ENCODE measurements at places on chromosomes 3 and 15. TPM values are rescaled to one million over a fixed set of nuclear protein-coding genes. Genes with fewer than 3 reads are reported as not detected.

GRCh38 chr15:88932875-88933330 lies 19.7 kb upstream of the MFGE8 start:
- no peak overlapping the region for H3K27ac ChIP-seq
- H3K4me1 ChIP-seq: no peaks in the 10 kb centered on the region
- peaks cover 9% of the 10 kb centered on the region for H3K27me3 ChIP-seq

GRCh38 chr15:71237456-71238188 lies 122.4 kb downstream of the THSD4 start:
- H3K27me3 ChIP-seq: peaks cover 4% of the 10 kb centered on the region
- no peak overlapping the region for H3K4me3 ChIP-seq
- H3K36me3 ChIP-seq: no peaks in the 10 kb centered on the region
- no peak for DNase-seq
- no peak overlapping the region for H3K27ac ChIP-seq
- no peaks in the 10 kb centered on the region for H3K4me1 ChIP-seq

- no peak for DNase-seq
- H3K27ac ChIP-seq: no peak overlapping the region
- no peak overlapping the region for H3K4me3 ChIP-seq
- H3K36me3 ChIP-seq: no peaks in the 10 kb centered on the region
- no peaks in the 10 kb centered on the region for H3K27me3 ChIP-seq
Measured at GRCh38 chr15:45496658-45497057, 25.9 kb downstream of the SLC30A4 start.

ONECUT1 gene
- not detected for total RNA-seq

DNA sequence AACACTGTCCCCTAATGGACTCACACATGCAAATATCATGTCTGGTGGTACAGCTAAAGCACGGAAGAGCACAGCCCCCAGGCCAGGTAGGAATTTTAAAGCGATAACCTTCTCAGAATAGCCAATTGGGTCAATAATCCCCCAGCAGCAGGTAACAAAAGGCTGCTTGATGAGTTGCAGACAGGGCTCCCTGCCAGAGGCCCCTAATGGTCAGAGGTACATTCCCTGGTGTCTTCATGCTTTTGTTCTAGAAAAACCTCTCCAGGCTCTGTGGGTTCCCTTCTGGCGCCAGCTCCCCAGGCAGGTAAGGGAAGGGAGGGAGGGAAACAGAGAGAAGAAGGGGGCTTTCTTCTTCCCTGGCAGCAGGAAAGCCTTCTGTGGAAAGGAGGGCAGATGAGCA lies 43.4 kb upstream of the PRTG start:
- H3K27me3 ChIP-seq: peaks cover 6% of the 10 kb centered on the region
- DNase-seq: no peak
- H3K4me1 ChIP-seq: no peaks in the 10 kb centered on the region
- H3K27ac ChIP-seq: no peak overlapping the region
- H3K4me3 ChIP-seq: no peak overlapping the region
- no peaks in the 10 kb centered on the region for H3K36me3 ChIP-seq

MDFIC2 gene
- not detected for total RNA-seq

- H3K4me1 ChIP-seq: no peaks in the 10 kb centered on the region
- H3K36me3 ChIP-seq: no peaks in the 10 kb centered on the region
- peaks cover 15% of the 10 kb centered on the region for H3K27me3 ChIP-seq
- DNase-seq: no peak
- H3K27ac ChIP-seq: no peak overlapping the region
Measured at GRCh38 chr15:57479005-57479404, 102.7 kb downstream of the CGNL1 start.

PAK6 gene
- total RNA-seq: 0.73 TPM

DNA sequence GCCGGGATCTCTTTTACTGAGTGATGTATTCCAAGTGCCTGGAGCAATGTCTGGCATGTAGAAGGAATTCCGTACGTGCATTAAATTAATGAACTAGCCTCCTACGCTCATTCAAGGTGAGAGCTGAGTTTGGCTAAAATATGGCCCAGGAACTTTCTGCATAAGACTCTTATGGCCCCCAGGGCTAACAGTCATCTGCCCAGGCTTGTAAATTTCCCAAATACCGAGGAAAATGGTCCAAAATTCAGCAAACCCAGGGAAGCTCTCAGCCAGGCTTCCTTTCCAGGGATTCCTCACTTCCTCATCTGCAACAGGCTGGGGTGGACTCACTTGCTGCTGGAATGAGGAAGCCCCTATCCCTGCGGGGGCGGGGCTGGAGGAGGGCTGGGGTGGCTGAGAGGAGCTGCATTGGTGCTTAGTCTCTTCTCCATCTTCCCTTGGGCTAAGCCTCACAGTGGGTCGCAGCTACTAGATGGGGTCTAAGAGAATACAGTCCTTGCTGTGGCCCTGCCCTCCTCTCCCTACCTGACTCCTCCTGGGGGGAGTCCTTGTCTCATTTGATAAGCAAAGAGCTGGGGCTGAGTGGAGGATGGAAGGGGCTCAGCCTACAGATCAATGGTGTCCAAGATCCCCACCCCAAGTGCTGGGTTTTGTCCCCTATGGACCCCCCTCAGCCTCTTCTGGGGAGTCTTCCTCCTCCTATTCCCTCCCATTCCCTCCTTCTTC lies 28.5 kb upstream of the APOD start:
- H3K4me1 ChIP-seq: peaks cover 41% of the 10 kb centered on the region
- H3K4me3 ChIP-seq: no peak overlapping the region
- no peak overlapping the region for H3K27ac ChIP-seq
- no peaks in the 10 kb centered on the region for H3K27me3 ChIP-seq
- H3K36me3 ChIP-seq: peaks cover 3% of the 10 kb centered on the region

LMCD1 gene
- total RNA-seq: 3.8 TPM

MEX3B gene
- 0.82 TPM for total RNA-seq

GRCh38 chr3:134074790-134075567 lies 45.3 kb upstream of the SLCO2A1 start:
- H3K4me3 ChIP-seq: no peak overlapping the region
- peak; percentile 1 for DNase-seq
- no peak overlapping the region for H3K27ac ChIP-seq
- no peaks in the 10 kb centered on the region for H3K27me3 ChIP-seq
- H3K4me1 ChIP-seq: no peaks in the 10 kb centered on the region

GRCh38 chr3:124999317-124999716 lies 56.5 kb downstream of the HEG1 start:
- H3K4me1 ChIP-seq: peaks cover 14% of the 10 kb centered on the region
- no peak overlapping the region for H3K27ac ChIP-seq
- H3K36me3 ChIP-seq: peaks cover 21% of the 10 kb centered on the region
- no peak for DNase-seq
- H3K27me3 ChIP-seq: no peaks in the 10 kb centered on the region

DNA sequence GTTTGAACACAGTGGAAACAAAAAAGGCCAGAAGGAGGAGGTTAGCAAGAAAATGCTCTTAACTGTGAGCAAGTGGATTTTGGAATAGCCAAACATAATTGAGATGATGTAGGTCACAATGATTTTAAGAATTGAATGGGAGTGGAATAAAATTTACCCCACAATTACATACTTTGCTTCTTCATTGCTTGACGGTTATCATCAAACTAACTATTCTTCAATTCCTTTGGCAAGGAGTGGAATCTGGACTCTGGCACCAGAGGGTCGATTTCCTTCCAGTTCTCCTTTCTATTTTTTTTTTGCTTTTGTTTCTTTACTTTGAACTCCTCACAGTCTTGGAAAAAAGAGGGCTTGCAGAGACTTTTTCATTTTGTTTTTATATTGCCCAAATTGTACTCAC lies 634.5 kb upstream of the TGFBR2 start:
- no peak for DNase-seq
- no peak overlapping the region for H3K27ac ChIP-seq
- H3K36me3 ChIP-seq: no peaks in the 10 kb centered on the region
- no peaks in the 10 kb centered on the region for H3K4me1 ChIP-seq

CLEC3B gene
- not detected for total RNA-seq

DNA sequence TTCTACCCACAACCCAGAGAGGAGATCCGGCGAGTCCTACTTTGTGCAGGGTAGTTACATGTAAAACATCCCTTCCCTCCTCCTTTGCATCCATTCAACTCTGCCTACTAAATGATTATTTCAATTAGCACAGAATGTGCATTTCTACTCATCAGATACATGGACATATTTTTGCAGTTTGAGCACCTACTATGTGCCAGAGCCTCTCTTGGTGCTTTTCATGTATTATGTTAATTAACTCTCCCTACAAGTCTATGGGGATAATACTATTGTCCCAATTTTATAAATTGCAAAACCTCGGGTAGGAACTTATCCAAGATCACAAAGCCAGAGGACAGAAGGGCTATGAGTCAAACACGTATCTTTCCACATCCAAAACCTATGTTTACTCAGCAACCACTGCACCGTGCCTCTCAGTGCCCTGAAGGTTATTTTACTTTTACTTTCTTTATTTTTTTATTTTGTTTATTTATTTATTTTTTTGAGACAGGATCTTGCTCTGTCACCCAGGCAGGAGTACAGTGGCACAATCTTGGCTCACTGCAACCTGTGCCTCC lies 432.8 kb downstream of the MAGI1 start:
- H3K27me3 ChIP-seq: no peaks in the 10 kb centered on the region
- H3K4me3 ChIP-seq: no peak overlapping the region
- H3K4me1 ChIP-seq: no peaks in the 10 kb centered on the region

DNA sequence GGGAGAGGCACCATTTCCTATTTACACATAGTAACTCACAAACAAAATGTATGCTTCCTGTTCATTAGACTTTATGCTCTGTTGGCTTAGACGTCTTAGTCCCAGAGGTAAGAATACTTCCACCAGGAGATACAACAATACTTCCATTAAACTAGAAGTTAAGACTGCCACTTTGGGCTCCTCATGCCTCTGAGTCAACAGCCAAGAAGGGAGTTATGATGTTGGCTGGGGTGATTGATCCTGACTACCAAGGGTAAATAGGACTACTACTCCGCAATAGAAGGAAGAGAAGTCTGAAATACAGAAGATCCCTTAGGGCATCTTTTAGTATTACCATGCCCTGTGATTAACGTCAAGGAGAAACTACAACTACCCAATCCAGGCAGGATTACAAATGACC lies 43.5 kb upstream of the ABI3BP start:
- no peak overlapping the region for H3K27ac ChIP-seq
- DNase-seq: no peak
- no peaks in the 10 kb centered on the region for H3K4me1 ChIP-seq
- H3K27me3 ChIP-seq: peaks cover 6% of the 10 kb centered on the region
- H3K36me3 ChIP-seq: no peaks in the 10 kb centered on the region

GRCh38 chr3:127954640-127955039 lies 39.6 kb downstream of the KBTBD12 start:
- no peaks in the 10 kb centered on the region for H3K4me1 ChIP-seq
- H3K27me3 ChIP-seq: peaks cover 14% of the 10 kb centered on the region
- H3K36me3 ChIP-seq: no peaks in the 10 kb centered on the region
- H3K4me3 ChIP-seq: no peak overlapping the region
- H3K27ac ChIP-seq: no peak overlapping the region

GOLGA8R gene
- total RNA-seq: 0.14 TPM

CHSY1 gene
- total RNA-seq: 34.8 TPM

DNA sequence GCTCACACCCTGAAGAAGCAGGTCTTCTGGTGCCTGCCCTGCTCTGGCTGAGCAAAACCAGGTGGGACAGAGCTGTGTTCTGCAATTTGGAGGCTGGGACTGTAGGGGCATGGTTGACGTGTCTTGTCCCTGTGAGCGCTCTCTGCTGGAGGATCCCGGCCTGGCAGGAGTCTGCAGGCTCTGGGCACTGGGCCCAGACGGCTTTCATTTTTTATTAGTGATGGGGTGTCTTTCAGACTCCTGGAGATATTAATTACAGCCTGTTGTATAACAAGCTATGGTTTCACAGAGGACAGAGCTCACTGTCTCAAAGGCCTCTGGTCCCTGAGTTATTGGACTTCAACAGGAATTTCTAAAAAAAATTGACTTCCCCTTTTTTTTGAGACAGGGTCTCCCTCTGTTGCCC lies 29.5 kb upstream of the ZNF710 start:
- no peaks in the 10 kb centered on the region for H3K4me1 ChIP-seq
- peak; percentile 76 for DNase-seq
- H3K27ac ChIP-seq: no peak overlapping the region
- H3K36me3 ChIP-seq: no peaks in the 10 kb centered on the region
- no peaks in the 10 kb centered on the region for H3K27me3 ChIP-seq
- no peak overlapping the region for H3K4me3 ChIP-seq

- H3K4me1 ChIP-seq: no peaks in the 10 kb centered on the region
- no peak overlapping the region for H3K27ac ChIP-seq
- no peak for DNase-seq
- H3K27me3 ChIP-seq: peaks cover 2% of the 10 kb centered on the region
- H3K36me3 ChIP-seq: no peaks in the 10 kb centered on the region
- H3K4me3 ChIP-seq: no peak overlapping the region
Measured at GRCh38 chr3:54847361-54847760, 80.5 kb downstream of the LRTM1 start.

DNA sequence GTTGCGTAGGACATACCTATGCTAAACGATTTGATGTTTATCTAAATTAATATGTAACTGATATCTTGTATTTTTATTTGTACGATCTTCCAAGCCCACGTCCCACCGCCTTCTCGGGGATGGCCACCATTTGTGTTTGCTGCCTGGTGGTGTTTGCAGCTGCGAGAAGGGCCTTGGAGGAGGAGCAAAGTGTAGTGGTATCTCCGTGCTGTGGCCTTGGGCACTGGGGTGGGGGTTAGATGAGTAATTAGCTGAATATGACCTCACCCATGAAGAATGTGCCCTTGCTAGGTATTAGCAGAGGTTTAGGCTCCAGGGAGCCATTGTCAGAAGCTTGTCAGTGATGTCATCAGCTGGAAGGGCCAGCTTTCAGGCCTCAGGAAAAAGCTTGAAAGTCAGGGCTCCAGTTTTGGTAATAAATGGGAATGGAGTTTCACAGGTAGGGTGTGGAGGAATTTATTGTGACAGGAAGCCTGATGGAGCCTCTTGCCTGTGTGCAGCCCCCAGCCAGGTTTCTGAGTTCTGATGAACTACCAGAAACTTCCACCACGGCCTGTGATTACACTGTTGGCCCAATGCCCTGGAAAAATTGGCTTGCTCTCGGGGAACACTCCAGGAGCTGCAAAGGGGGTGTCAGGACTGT lies 41.0 kb downstream of the FLNB start:
- H3K4me1 ChIP-seq: peaks cover 19% of the 10 kb centered on the region
- H3K27me3 ChIP-seq: no peaks in the 10 kb centered on the region
- H3K4me3 ChIP-seq: no peak overlapping the region
- H3K27ac ChIP-seq: no peak overlapping the region
- H3K36me3 ChIP-seq: no peaks in the 10 kb centered on the region

DNA sequence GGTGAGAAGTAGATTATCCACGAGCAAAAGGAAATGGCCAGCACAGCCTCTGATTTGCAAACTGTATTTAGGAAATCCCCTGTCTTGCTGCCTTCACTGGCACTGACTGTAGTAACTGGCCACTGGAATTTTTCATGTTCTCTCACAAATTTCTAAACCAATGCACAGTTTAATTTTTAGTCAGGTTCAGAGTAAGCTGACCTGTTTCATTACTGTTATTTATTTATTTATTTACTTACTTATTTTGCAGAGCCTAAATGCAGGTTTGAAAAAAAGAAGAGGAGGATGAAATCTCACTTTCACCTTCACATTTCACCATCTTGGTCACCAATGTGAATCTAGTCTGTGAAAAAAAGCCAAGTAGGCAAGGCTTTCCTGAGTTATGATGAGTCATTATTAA lies 291.0 kb downstream of the PLOD2 start:
- H3K36me3 ChIP-seq: no peaks in the 10 kb centered on the region
- no peak for DNase-seq
- H3K4me1 ChIP-seq: no peaks in the 10 kb centered on the region
- H3K27ac ChIP-seq: no peak overlapping the region
- H3K4me3 ChIP-seq: no peak overlapping the region
